Mesenchymal stem cell (in vitro differentiated cells and primary cell): ENCODE measurements at places on chromosomes 5 and 9.

DNA sequence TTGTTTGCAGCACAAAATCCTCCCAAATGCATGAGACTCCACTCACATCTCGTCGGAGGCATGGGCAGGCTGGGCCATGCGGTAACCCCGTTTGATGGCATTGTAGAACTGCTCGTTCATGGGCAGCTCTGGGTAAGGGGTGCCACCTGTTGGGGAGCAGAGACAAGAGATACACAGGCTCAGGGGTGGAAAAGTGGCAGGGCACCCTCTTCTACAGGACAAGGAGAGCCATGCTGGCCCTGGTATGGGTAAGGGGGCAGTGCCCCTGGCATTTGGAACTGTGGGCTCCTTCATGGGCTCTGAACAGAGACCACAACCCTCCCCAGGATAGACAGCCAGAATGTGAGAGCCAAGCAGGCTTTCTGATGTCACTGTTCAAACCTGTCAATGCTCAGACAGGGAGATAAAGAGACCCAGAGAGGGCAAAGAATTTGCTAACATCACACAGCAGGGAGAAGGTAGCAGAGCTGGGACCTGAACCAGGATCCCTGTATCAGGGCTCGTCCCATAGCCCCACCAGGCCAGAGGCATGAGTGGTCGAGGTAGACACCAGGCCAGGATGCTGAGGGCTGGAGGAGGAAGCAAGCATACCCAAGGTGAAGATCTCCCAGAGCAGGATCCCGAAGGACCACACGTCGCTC is 33.2 kb upstream of the CSF1R start:
- no peak for DNase-seq

- no peak for DNase-seq
Measured at GRCh38 chr9:126472198-126472947, 141.4 kb upstream of the LMX1B start.

GRCh38 chr9:94895668-94896067 is 169.2 kb downstream of the AOPEP start:
- DNase-seq, result no peak

DNA sequence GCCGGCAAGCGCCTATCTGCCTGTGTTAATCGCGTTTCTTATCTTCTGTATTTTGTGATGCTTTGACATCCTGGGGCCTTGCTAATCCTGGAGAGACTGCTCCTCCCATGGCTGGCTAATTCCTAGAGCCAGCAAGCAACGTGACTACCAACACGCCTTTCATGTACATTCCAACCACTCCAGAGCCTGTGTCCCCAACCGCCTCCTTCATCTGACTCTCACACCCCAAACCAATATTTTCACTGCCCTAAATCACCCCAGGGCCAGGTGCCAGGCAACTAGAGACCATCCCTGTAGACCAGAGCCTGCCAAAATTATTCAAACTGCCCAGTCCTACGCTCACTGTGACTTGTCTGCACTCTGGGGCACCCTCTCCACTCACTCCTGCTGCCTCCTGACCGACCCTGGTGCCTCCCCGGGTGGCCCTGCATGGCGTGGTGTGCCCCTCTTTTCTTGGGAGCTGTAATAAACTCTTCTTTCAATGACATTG is 50.5 kb upstream of the COL5A1 start:
- peak; percentile 55 for DNase-seq

DNA sequence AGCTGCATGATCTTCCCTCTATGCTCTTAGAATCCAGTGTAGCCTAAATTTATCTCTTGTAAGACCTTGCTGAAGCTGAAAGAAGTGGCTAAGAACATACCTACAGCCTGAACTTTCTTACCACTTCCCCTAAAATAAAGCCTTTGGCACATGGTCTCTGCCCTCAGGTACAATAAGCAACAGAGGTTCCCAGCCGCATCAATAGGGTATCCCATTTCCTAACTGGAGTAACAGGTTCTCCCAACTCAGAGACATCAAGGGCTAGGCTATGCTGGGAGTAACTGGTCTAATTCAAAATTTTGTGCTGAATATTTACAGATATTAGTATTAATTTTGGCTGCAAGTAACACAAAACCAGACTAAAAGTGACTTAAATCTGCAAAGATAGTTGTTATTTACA is 335.8 kb upstream of the TRPC7 start:
- no peak for DNase-seq

GRCh38 chr9:24071091-24071490 is 245.1 kb upstream of the ELAVL2 start:
- DNase-seq, result no peak

DNA sequence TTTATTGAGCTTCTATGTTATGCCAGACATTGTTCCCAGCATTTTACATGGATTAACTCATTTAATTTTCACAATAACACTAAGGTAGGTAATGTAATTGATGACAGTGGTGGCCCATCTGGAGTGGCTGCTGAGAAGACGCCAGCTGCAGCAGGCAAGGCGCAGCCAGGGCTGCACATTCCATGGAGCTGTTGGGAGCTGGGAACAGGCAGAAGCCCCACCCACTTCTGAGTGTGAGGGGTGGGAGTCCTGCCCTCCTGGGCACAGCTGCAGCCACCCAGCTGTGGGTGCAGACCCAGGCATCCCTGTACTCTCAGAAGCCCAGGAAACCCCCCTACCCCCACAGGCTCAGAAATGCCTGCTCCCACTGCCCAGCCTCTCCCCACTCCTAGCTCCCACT is 183.3 kb downstream of the DEPDC1B start:
- DNase-seq, result no peak

DNA sequence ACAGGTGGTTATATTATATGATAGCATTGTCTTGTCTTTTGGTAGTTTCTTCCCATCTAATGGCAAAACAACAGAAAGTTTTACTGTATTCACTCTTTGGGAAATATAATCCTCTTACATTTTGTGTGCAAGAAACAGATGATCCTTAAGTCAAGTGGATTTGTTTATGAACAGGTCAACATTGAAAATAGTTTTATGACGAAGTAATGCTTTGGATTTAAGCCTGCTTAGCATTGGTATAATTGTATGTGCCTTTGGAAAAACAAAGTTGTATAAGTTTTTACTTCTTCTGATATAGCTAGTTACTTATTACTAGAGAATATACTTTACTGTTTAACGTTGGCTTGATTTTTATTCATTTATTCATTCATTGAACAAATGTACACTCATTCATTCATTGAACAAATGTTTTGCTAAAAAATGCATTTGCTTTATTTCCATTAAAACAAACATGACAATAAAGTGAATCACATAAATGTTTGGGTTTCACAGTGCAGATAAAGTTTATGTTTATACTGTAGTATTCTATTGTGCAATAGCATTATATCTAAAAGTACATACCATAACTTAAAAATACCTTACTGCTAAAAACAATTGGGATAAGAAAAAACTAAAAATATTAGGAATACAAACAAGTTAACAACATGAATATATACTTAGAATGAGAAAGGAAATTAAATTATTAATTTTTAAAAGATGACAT is 12.3 kb downstream of the SGCD start:
- no peak for DNase-seq

DNA sequence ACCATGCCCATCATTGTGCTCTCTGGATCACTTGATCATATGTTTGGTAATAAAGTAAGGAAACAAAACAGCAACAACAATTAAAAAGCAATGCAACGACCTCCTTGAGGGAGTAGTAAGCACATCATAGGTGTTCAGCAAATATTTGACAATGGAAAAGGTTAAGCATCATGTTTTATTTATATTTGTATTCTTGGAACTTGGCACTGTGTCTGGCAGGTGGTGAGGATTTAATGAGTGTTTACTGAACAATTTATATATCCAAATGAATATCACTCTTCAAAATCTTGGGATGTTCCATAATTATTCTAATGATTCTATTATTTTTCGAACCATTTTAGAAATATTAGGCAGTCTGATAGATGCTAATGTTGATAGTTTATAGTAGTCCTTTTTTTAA is 6.2 kb downstream of the PIP5K1B start:
- no peak for DNase-seq

DNA sequence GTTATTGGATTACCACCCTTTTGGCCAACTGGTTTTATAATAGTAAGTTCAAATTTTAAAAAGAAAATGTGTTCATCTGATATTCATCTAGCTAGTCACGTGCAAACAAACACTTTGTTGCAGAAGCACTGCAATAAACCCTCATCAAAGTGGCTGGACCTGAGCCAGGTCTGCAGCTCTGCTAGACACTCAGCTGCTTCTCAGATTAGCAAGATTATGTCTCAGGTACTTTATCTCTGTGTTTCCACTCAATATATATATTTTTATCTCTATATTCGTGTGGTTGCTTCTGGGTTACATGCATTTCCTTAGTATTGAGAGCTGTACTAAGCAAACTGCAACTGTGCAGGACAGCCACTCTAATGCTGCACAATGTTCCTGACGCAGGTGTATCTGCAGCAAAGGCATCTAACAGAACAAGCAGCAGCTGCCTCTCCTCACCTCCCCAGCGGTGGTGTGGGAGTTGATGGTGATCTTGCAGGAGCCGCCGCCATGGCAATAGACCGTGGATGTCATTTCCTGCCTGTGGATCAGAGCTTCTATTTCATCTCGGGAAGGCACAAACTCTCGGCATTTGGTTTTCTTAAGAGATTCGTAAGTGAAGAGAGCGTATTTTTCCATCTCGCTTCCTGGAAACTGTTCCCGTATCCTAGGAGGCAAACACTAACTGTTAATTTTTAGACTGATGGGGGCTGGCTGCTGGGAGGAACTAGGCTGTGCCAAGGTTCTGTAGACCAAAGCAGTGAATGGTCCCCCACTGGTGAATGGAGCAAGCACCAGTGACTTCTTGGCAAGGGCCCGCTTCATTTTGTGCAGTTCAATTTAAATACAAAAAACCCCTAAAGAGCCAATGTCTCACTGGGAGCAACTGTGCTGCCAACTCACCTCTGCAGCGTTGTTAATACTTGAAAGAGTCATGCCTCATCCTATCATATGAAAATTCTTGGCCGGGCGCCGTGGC is 56.7 kb upstream of the RETREG1 start:
- no peak for DNase-seq

DNA sequence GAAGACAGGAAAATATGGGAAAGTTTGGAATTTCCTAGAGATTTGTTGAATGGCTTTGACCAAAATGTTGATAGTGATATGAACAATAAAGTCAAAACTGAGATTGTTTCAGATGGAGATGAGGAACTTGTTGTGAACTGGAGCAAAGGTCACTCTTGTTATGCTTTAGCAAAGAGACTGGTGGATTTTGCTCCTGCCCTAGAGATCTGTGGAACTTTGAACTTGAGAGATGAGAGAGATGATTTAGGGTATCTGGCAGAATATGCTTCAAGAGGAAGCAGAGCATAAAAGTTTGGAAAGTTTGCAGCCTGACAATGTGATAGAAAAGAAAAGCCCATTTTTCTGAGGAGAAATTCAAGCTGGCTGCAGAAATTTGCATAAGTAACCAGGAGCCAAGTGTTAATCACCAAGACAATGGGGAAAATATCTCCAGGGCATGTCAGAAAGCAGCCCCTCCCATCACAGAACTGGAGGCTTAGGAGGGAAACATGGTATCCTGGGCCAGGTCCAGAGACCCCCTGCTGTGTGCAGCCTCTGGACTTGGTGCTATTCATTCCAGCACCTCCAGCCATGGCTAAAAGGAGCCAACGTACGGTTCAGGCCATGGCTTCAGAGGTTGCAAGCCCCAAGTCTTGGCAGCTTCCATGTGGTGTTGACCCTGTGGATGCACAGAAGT is 114.3 kb upstream of the STARD4 start:
- DNase-seq, result no peak

- DNase-seq, result peak; percentile 95
Measured at GRCh38 chr5:157387683-157388093, 72.3 kb upstream of the NIPAL4 start.

DNA sequence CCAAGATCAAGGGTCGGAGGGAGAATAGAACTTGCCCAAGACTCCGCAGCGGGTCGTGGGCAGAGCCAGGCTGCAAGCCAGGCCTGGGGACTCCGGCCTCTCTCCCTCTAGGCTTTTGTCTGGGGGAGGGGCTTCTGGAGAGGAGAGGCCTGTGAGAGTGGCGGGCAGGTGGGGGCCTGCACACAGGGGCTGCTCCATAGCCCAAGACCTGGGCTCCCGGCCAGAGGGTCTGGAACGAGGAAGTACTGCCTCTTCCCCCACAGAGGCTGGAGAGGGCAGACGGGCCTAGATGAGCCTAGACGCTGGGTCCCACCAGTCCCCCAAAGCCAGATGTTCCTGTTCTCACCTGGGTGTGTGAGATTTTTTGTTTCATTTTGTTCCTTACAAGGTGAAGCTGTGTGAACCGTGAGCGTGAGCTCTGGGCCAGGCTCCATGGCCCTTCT is 5.2 kb upstream of the ST6GALNAC6 start:
- no peak for DNase-seq
